Stimulated activated CD8-positive, alpha-beta memory T cell treated with anti-CD3 and anti-CD28 coated beads, Interleukin-7, amount 100 ng/mL, for 24 hours (primary cell): ENCODE measurements at places on chromosomes 6 and 20.

- DNase-seq: no peak
Observed at GRCh38 chr6:160031871-160032270, 63.0 kb downstream of the IGF2R start.

GRCh38 chr6:15842727-15843117, 179.9 kb upstream of the DTNBP1 start:
- no peak for DNase-seq

DNA sequence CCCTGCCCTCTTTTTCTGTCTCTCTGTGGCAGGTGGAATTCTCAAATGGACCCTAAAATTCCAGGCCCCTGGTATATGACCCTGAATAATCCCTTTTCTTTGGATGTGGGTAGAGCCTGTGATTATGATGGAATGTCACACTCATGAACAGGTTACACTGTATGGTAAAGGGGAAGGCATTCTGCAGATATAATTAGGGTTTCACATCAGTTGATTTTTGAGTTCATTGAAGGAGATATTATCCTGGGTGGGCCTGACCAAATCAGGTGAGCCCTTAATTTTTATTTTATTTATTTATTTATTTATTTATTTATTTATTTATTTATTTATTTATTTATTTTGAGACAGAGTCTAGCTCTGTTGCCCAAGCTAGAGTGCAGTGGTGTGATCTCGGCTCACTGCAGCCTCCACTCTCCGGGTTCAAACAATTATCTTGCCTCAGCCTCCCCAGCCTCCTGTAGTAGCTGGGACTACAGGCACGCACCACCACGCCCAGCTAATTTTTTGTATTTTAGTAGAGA, 13.7 kb upstream of the STMND1 start:
- DNase-seq: no peak

DNA sequence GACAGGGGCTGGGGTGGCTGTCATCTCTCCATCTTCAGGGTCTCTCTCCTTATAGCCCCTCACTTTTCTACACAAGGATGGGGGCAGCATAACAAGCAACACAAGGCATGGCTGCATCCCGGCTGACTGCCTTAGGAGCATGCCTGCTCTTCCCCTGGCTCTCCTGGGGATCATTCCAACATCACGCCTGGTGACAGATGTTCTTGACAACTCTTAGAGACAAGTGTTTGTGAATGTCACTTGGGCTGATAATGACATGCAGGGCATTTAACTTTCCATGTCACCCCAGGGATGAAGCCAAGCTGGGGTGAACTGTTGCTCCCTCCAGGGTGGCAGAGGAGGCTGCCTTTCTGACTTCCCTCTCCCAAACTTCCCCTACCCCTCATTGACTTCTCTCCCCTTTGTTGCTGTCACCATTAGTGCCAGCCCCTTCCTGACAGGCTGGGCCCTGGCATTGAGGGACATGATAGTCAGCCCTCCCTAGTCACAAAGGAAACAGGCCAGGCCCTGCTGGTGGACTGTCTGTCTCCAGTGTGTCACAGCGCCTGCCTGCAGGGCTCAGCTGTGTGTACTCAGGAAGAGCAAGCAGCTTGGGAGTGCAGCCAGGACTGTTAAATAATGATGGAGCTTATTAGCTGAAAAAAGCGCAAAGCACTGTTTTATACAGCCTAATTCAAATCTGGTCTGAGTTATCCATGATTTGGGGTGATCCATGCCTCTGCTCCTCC, 161.8 kb downstream of the LRFN2 start:
- DNase-seq: no peak

GRCh38 chr6:53130569-53131290, 17.9 kb downstream of the GCM1 start:
- no peak for DNase-seq

DNA sequence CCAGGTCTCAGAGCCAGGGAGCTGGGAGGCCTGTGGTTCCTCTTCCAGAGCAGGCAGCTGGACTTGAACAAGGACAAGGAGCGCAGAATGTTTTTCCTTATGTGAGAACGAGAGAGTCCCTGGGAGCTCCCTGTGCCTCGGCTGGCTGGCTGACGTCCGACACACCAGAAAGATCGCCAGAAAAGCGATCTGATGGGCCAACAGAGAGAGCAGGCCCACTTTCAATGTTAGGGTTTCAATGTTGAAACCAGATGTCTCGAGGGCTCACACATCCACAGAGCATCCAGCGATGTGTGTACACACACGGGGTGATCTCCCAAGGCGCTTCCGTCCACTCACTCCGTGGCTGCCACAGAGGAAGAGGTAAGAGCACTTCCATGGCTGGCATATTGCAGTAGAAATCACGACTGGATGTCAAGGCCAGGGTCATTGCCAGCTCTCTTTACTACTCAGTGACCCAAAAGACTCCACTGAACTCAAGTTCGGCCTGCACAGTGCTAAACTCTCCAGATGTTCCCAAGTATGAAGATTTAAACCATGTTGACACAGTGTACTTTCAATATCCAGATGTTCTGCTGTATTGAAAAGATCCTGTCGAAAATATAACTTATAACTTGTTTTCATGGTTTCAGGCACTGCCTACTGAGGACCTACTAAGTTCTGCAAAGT, 70.8 kb upstream of the FOXC1 start:
- DNase-seq: no peak

DNA sequence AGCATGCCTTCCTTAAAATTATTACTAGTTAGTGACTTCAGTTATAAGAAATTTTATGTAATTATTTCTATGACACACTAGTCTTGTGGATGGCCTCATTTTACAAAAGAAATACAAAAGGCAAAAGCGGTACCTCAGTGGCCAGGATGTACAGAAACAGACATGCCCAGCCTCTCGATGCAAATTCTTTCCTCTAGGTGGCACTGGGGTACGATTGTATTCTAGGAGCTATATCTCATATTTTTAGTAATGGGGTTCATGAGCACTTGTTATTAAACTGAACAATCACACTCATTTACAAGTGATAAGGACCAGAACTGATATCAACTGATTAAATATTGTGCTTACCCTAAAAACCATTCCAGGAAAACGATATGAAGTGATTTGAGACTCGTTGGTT, 59.8 kb downstream of the SOD2 start:
- no peak for DNase-seq

DNA sequence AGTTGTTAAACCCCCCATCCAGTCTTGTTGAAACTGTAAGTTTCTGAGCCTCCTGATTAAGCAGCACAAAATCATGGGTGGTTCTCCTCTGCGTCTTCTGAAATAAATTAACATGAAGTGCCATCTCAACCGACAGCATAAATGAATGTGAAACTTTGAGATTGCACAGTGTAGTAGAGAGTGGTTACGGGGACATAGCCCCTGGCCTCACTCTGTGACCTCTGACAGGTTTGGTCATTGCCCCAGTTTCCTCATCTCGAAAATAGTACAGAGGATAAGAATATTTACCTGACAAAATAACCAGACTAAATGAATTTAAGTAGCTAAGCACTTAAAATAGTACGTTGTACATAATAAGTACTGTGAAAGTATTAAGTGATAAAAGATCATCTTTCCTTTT, 19.1 kb downstream of the NKX2-4 start:
- DNase-seq: no peak

DNA sequence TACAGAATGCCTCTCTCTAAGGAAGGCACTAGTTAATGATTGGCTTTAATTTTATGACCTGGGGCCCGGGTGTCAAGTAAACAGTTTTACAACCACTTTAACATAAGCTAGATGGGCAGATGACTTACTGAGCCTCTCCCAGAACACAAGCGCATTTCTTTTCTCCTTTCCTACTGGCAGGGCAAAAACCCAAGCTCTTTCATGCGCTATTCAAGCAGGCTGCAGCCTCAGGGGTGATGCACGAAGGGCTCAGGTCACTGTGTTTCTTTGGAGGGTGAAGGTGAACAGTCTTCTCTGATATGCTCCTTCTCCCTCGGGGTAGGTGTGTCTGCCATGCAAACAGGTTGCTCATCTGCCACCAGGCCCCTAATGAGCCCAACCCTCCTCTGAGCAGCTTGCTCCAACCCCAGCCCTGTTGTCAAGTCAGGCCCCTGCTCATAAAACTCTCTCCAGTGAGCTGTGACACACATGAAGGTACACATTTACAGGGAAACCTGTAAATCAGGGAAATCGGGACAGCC, 73.5 kb upstream of the CDH4 start:
- no peak for DNase-seq

DNA sequence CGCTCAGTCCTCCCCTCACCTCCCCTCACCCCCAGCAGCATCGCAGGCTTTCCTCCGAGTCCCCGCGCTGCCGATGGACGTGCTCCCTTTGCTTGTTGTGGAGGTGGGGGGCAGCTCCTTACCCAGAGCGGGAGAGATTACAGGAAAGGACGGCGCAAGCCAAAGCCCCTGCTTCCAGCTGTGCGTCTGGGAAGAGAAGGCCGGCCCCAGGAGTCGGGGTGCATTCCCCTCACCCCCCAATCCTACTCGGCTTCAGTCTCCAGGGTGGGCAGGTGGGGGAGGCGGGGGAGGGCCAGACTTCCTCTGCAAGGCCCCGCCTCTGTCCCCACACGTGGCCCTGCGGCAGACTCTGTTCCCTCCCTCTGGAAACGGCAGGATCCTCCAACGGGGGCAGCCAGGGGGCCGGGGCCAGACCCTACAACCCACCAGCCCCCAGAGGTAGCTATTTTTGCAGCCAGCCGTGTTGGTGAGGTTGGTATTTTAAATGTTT, 43.6 kb downstream of the NTSR1 start:
- no peak for DNase-seq

- no peak for DNase-seq
Observed at GRCh38 chr6:82033631-82034211, 213.8 kb downstream of the IBTK start.

DNA sequence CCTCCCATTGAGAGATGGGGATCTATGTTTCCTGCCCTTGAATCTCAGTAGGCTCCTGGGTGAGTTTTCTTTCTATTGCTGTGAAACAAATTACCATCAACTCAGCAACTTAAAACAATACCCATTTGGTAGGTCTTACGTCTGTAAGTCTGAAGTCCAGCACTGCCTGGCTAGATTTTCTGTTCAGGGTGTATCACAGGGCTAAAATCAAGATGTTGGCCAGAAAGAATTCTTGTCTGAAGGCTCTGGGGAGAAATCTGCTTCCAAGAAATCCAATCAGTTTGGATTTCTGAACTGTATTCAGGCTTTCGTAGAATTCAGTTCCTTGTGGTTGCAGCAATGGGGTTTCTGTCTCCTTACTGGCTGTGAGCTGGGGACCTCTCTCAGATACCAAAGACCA, 99.6 kb upstream of the SLC24A3 start:
- no peak for DNase-seq

GRCh38 chr6:160162030-160162566, 40.5 kb downstream of the SLC22A1 start:
- no peak for DNase-seq

DNA sequence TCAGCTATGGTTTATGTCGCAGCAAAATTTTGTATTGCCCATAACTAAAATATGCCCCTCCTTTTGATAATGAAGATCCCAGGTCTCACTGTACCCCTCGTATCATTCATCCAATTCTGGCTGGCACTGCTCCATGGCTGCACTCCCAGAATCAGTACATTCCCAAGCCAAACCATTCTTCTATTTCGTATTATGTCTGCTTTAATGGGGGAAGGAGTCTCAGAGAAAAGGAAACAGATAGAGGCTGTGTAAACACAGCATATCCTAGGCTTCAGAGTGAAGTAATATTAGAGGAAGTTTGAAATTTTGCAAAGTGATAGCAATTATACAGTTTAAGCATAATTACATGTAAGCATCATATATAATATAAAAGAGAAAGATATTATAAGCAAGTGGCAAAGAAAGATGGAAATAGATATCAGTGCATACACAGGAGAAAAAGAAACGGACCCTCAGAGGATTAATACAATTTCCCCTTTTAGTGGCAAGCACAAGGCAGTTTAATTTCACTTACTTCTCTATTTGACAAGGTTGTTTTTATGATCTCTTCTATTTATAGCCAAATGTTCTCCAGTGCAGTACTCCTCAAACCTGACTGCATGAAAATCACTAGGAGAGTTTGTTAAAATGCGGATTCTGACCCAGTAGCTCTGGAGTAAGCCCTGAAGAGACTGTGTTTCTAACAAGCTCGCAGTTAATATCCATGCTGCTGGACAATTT, 56.5 kb upstream of the TENT5A start:
- DNase-seq: no peak

DNA sequence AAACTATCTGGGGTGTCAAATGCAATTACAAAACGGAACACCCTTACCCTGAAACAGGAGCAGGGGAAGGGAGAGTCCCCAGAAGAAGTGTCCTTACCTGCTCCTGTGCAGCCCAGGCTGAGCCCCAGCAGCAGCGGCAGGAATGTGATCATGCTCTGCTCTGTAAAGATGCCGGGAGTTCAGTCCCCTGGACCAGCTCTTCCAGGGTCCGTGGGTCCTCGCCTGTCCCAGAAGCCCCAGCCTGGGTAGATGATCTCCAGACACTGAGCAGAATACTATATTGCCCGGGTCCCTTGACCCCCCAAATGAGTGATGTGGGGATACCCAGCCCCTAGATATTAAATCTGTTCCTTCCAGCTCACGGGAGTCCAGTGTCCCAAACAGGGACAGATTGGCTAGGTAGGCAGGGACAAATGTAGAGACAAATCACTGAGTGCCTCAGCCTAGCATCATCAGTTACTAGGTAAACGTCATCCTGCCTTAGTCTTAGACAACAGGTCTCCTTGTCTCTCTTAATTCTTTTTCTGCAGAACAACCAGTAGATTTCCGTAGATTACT, at the start of gene HLA-DMB:
HLA-DMB (minus strand) TSS at position 373 of the 558 bp plus-strand sequence; CDS start at position 152, 221 bp downstream.
- DNase-seq: no peak

DNA sequence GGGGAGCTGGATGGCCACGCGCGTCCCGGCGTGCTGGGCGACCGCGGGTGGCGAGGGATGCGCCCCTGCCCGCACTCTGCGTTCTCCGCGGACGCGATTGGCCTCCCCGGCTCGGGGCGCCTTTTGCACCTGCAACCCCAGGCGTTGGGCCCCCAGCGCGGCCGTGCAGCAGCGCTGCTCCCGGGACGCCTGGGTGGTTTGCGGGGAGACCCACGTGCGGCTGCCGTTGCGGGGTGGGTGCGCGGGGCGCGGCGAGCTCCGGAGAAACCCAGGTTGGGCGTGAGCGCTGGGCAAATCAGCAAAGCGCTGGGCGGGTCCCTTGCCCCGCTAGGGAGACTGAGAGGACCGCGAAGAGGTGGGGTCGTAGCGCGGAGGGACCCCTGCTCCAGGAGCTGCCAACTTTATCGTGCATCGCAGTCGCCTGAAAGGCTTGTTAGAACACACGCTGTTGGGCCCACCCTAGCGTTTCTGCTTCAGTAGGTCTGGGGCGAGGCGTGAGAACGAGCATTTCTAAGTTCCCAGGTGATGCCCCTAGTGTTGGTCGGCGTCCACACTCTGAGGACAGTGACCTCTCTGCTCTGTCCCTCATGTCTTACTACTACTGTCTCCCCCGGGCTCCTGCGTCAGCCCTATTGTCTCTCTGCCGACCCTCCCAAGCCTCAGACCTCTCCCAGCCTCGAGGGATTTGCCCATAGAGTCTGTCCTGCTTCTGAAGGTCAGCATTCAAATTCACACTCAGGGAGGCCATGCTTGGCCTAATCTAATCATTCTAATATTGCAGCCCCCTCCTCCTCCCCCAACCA, 538 bp upstream of the ZFP64 start:
- DNase-seq: no peak
